ENCODE measurements at places on chromosomes 4 and X. TPM values are rescaled to one million over a fixed set of nuclear protein-coding genes. Genes with fewer than 3 reads are reported as not detected.

KIF4A gene
- 25.4 TPM for total RNA-seq

GABRG1 gene
- not detected for total RNA-seq

PITX2 gene
- not detected for total RNA-seq

CXCL8 gene
- 11.9 TPM for total RNA-seq

GRCh38 chrX:110321670-110322069, 3.8 kb upstream of the AMMECR1 start:
- ATAC-seq, result no peak

DNA sequence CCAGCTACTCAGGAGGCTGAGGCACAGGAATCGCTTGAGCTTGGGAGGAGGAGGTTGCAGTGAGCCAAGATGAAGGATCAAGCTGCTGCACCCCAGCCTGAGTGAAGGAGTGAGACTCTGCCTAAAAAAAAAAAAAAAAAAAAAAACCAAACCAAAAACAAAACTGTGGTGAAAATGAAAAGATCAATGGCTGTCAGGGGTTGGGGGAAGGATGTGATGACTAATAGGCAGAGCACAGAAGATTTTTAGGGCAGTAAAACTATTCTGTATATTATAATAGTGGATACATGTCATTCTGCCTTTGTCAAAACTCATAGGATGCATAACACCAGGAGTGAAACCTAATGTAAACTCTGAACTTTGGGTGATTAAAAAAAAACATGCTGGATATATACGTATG, 69.9 kb upstream of the ELOVL6 start:
- ATAC-seq, result peak; percentile 91

DNA sequence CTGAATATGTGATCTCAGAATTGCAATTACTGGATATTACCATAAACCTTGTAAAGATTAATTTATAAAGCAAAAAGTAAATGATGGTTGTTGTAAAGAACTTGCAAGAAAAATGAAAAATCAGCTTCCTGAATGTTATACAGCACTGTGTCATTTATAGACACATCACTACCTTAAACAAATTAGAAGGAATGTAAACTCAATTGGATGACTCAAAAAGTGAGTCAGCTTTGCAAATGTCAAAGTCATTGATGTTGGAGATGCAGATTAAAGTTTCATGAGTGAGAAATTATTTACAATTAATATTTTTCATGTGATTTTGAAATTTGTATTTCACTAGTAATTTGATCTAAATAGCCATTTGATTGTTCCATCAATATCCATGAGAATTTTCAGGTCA, 193.2 kb downstream of the RAPGEF2 start:
- peak; percentile 42 for ATAC-seq
